Naive B cell (primary cell): ENCODE measurements at places on chromosomes 7 and 10.

GRCh38 chr10:13335881-13336280 is 12.2 kb downstream of the SEPHS1 start:
- peaks cover 19% of the 10 kb centered on the region for H3K36me3 ChIP-seq
- no peak overlapping the region for H3K27ac ChIP-seq
- H3K27me3 ChIP-seq: no peaks in the 10 kb centered on the region
- peaks cover 14% of the 10 kb centered on the region for H3K4me1 ChIP-seq
- H3K4me3 ChIP-seq: no peak overlapping the region

DNA sequence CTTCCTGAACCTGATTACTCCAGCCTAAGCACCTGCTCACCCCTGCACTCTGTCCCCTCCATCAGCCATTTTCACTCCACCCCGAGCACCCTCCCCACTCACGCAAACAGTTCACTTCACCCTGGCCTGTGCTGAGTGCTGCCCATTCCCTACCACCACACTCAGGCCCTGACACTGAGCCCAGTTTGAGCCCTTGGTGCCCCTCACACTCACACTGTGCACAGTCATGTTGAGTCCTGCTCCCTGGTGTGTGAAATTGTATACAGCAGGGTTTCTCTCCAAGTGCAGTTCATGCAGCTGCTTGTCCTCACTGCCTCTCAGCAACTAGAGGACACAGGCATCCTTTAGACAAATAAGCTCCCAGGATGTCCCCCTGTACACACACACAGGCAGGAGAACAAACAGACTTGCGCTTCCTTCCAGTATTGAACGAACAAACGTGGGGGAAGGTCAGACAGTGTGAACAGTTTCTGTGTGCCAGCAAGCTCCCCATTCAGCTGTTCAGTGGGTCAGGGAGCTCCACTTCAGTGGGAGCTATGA is 6.8 kb downstream of the MYO1G start:
- no peak for DNase-seq
- no peaks in the 10 kb centered on the region for H3K36me3 ChIP-seq
- H3K27ac ChIP-seq: no peak overlapping the region
- peaks cover 35% of the 10 kb centered on the region for H3K4me1 ChIP-seq
- no peak overlapping the region for H3K4me3 ChIP-seq
- no peaks in the 10 kb centered on the region for H3K27me3 ChIP-seq

DNA sequence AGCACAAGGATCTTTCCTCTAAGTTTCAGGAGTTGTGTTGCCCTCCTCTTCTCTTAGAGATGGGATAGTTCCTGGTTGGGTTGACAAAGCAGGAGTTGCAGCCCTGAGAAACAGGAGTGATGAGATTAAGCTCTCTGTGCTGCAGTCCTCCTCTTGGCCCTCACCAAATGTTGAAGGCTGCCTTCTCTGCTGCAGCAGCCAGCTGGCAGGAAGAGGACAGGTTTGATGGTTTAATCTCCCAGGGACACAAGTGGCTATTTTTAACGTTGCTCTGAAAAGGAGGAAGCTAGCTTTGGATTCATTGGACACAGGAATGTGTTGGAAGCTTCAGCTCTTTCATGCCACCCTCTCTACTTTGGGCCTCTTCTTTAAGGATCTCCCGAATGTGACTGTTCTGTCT is 9.4 kb downstream of the STRIP2 start:
- H3K27me3 ChIP-seq: no peaks in the 10 kb centered on the region
- H3K4me3 ChIP-seq: no peak overlapping the region
- DNase-seq: no peak

GRCh38 chr7:151454305-151454704 is 14.4 kb upstream of the CRYGN start:
- H3K4me1 ChIP-seq: no peaks in the 10 kb centered on the region
- peaks cover 6% of the 10 kb centered on the region for H3K27me3 ChIP-seq
- H3K36me3 ChIP-seq: no peaks in the 10 kb centered on the region
- no peak for DNase-seq
- no peak overlapping the region for H3K27ac ChIP-seq

- no peak overlapping the region for H3K27ac ChIP-seq
- H3K4me1 ChIP-seq: no peaks in the 10 kb centered on the region
- no peak for DNase-seq
- H3K36me3 ChIP-seq: no peaks in the 10 kb centered on the region
- H3K27me3 ChIP-seq: peaks cover 8% of the 10 kb centered on the region
Observed at GRCh38 chr7:29858191-29858951, 52.1 kb downstream of the WIPF3 start.

GRCh38 chr10:103717341-103718246 is 137.8 kb downstream of the SH3PXD2A start:
- H3K36me3 ChIP-seq: no peaks in the 10 kb centered on the region
- DNase-seq: no peak
- H3K4me1 ChIP-seq: no peaks in the 10 kb centered on the region
- H3K27ac ChIP-seq: no peak overlapping the region

GRCh38 chr10:18293536-18294510 is 153.6 kb downstream of the CACNB2 start:
- peaks cover 4% of the 10 kb centered on the region for H3K4me1 ChIP-seq
- DNase-seq: no peak
- no peak overlapping the region for H3K4me3 ChIP-seq
- H3K36me3 ChIP-seq: no peaks in the 10 kb centered on the region

- no peak overlapping the region for H3K4me3 ChIP-seq
- no peaks in the 10 kb centered on the region for H3K36me3 ChIP-seq
Observed at GRCh38 chr10:105243381-105243780, 602.3 kb downstream of the SORCS3 start.

- no peak overlapping the region for H3K4me3 ChIP-seq
- H3K27me3 ChIP-seq: peaks cover 53% of the 10 kb centered on the region
- no peaks in the 10 kb centered on the region for H3K36me3 ChIP-seq
- peak; percentile 80 for DNase-seq
Observed at GRCh38 chr10:127612-128432, 7.4 kb upstream of the ZMYND11 start.

DNA sequence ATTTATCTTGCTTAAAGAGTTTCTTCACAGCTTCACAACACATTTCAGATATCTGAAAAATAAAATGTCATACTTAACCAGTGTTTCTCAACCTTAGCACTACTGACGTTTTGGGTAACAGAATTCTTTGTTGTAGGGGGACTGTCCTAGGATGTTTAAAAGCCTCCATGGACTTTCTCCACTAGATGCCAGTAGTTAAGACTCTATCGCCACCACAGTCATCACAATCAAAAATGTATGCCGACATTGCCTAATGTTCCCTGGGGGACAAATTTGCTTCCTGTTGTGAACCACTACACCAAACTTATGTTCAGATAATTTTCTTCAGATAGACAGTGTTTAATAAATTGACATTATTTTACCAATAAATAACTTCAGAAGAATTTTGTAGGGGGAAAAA is 13.4 kb downstream of the NOC3L start:
- H3K27ac ChIP-seq: no peak overlapping the region
- H3K27me3 ChIP-seq: no peaks in the 10 kb centered on the region
- DNase-seq: no peak
- H3K36me3 ChIP-seq: peaks cover 20% of the 10 kb centered on the region
- no peak overlapping the region for H3K4me3 ChIP-seq
- H3K4me1 ChIP-seq: peaks cover 19% of the 10 kb centered on the region

DNA sequence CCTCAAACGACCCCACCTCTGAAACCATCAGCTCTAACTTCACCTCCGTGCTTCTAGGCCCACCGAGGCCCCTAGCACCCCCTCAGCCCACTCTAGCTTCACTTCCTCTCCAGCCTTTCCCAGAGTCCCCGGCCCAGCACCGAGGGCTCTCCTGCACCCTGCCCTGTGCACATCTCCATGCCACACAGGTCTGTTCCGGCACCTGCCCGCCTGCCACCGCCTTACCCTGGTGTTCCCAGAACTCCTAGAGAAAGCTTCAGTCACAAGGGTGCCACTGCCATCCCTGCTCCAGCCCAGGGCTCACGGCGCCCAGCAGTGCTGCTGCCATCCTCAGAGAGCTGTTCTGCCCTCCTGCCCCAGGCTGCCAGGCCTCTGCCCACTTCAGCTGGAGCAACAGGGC is 61.3 kb upstream of the INSIG1 start:
- no peak for DNase-seq
- H3K4me1 ChIP-seq: peaks cover 8% of the 10 kb centered on the region
- no peaks in the 10 kb centered on the region for H3K36me3 ChIP-seq

GRCh38 chr10:78543749-78544362 is 510.2 kb downstream of the RPS24 start:
- H3K27me3 ChIP-seq: peaks cover 44% of the 10 kb centered on the region
- H3K36me3 ChIP-seq: no peaks in the 10 kb centered on the region
- no peak overlapping the region for H3K27ac ChIP-seq
- peak overlapping the region; percentile 49 for H3K4me3 ChIP-seq
- H3K4me1 ChIP-seq: no peaks in the 10 kb centered on the region
- DNase-seq: no peak
